CD4-positive, CD25-positive, alpha-beta regulatory T cell (primary cell): ENCODE measurements at places on chromosomes 2 and 18. TPM values are rescaled to one million over a fixed set of nuclear protein-coding genes. Genes with fewer than 3 reads are reported as not detected.

The HMSD gene
- polyA plus RNA-seq = not detected

The CXCR1 gene
- polyA plus RNA-seq = 0.08 TPM

The HOXD11 gene
- not detected for polyA plus RNA-seq

The GPR45 gene
- polyA plus RNA-seq = not detected

The TWIST2 gene
- not detected for polyA plus RNA-seq

The TRIM43 gene
- not detected for polyA plus RNA-seq

The GBX2 gene
- not detected for polyA plus RNA-seq

The RIOK3 gene
- polyA plus RNA-seq = 49.0 TPM

The DYNAP gene
- not detected for polyA plus RNA-seq

The GPAT2 gene
- 0.94 TPM for polyA plus RNA-seq

The ATP5MC3 gene
- polyA plus RNA-seq = 412 TPM

The TMEM178A gene
- polyA plus RNA-seq = not detected

The LDLRAD4 gene
- 58.7 TPM for polyA plus RNA-seq

The EHD3 gene
- polyA plus RNA-seq = 2.7 TPM

The AKAIN1 gene
- polyA plus RNA-seq = not detected

The KHK gene
- 6.6 TPM for polyA plus RNA-seq
